Activated CD8-positive, alpha-beta memory T cell treated with anti-CD3 and anti-CD28 coated beads for 36 hours (primary cell): ENCODE measurements at places on chromosomes 7 and 10. TPM values are rescaled to one million over a fixed set of nuclear protein-coding genes. Genes with fewer than 3 reads are reported as not detected.

Gene GIGYF1
- total RNA-seq: 47.8 TPM

Gene SFTPA1
- total RNA-seq: not detected

Gene KCNH2
- 0.11 TPM for total RNA-seq

Gene OR6V1
- total RNA-seq: not detected

Gene PLAU
- total RNA-seq: 0.25 TPM

Gene HOXA13
- not detected for total RNA-seq

Gene PRKCQ
- 47.0 TPM for total RNA-seq

Gene NEUROD6
- total RNA-seq: not detected

Gene PHKG1
- 1.3 TPM for total RNA-seq

Gene AHCYL2
- total RNA-seq: 7.0 TPM

Gene SPDYE6
- not detected for total RNA-seq

Gene VIPR2
- total RNA-seq: 0.08 TPM

Gene PRR15
- total RNA-seq: not detected

Gene HMX2
- total RNA-seq: not detected

Gene SPDYE2
- 0.23 TPM for total RNA-seq

Gene PIK3CG
- 26.9 TPM for total RNA-seq

Gene SLC25A40
- total RNA-seq: 35.0 TPM

Gene CDH23
- 0.25 TPM for total RNA-seq

Gene TMEM196
- total RNA-seq: not detected

Gene PRF1
- total RNA-seq: 142 TPM

Gene CYP2C19
- total RNA-seq: not detected

Gene PTF1A
- total RNA-seq: not detected

Gene AMPH
- not detected for total RNA-seq

Gene CRTAC1
- not detected for total RNA-seq

Gene CRYGN
- total RNA-seq: not detected

Gene WEE2
- total RNA-seq: not detected

Gene CALHM2
- total RNA-seq: 12.1 TPM

Gene KLF14
- total RNA-seq: not detected

Gene DKK1
- not detected for total RNA-seq

Gene AGR2
- not detected for total RNA-seq

Gene ENKUR
- 0.10 TPM for total RNA-seq

Gene METTL27
- total RNA-seq: 0.21 TPM

Gene TAS2R4
- total RNA-seq: 0.69 TPM

Gene CCNY
- total RNA-seq: 62.8 TPM

Gene FAM237B
- not detected for total RNA-seq

Gene ABCB4
- 0.30 TPM for total RNA-seq

Gene NUTM2A
- total RNA-seq: 0.38 TPM

Gene SLC13A1
- total RNA-seq: not detected

Gene TLX1
- not detected for total RNA-seq
